ENCODE measurements at places on chromosomes 1 and 21.

DNA sequence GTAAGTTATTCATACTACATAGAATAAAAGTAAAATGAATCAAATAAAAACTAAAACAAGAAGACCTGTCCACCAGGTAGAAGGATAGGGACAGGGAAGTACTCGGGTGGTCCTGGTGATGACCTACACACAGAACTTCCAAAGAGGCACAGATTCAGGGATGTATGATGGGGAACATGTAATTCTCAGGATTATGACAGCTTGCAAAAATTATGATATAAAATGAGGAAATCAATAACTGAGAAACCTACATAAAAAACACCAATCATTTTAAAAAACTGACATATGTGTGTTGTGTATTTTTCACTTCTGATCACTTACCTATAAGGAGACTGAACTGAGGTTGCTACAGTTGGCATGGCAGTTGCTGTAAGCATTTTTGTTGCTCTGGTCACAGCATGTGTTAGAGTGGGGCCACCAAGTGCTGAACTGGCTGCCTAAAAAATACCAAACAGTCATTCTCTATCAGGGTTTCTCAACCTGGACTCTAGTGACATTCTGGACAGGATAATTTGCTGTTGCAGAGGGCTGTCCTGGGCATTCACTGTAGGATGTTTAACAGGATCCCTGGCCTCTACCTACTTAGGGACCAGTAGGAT, 73.8 kb downstream of the USP24 start:
- no peak for DNase-seq

DNA sequence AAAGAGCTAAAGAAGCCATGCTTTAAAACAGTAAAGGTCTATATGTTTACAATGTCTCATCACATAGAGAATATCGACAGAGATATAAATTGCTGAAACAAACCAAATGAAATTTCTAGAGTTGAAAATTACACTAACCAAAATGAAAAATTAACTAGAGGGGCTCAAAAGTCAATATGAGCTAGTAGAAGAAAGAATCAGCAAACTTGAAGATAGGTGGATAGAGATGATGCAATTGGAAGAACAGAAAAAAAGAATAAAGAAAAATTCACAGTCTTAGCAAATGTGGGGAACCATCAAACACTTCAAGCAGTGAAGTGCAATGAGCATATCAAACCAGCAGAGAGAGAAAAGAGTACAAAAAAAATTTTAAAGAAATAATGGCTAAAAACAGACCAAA, 24.1 kb upstream of the DSCAM start:
- no peak for DNase-seq

GRCh38 chr1:153778051-153778823, 3.0 kb downstream of the SLC27A3 start:
- DNase-seq: no peak

- no peak for DNase-seq
Measured at GRCh38 chr1:173015629-173016028, 35.1 kb downstream of the TNFSF18 start.

GRCh38 chr1:110412576-110412975, 5.1 kb upstream of the LAMTOR5 start:
- DNase-seq: peak; percentile 86

DNA sequence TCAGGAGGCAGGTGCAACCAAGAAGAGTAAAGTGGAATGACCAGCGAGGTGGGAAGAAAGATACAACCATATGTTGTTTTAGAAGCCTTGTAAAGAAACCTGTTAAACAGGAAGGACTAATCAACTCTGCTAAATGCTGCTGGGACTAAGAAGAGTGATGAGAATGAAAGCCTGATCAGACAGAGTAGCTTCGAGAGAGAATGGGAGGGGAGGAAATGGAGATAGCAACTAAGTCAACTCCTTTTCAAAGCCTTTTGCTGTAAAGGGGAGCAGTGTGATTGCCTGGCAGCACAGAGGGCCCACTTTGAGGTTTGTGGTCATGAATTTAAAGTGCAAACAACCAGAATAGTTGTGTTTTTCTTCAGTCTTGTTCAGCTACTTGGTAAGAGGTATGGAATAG, 31.4 kb downstream of the SLC30A7 start:
- no peak for DNase-seq

GRCh38 chr1:55289042-55289441, 73.9 kb upstream of the USP24 start:
- DNase-seq: no peak

- DNase-seq: peak; percentile 52
Measured at GRCh38 chr21:37370152-37371040, 3.8 kb downstream of the DYRK1A start.

DNA sequence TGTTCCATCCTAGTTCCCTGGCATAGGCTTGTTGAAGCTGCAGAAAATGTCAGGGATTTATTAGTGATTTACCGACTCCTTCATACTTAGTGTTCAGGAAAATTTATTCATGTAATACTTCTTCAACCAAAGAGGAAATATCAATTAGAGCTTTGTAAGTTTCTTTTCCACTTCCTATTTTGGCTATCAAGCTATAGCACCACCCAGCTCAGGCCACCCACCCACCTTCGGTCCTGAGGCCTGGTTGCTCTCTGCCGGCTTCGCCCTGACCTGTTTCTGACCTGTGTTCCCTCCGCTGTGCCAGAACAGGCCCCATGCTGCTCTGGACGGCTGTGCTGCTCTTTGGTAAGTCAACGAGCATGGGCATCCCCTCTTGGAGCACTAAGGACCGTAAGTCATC, at the start of gene FCRL6:
TSS of gene FCRL6 (plus strand) at position 250 of the 400 bp plus-strand sequence. CDS start at position 315, 65 bp downstream.
- no peak for DNase-seq

DNA sequence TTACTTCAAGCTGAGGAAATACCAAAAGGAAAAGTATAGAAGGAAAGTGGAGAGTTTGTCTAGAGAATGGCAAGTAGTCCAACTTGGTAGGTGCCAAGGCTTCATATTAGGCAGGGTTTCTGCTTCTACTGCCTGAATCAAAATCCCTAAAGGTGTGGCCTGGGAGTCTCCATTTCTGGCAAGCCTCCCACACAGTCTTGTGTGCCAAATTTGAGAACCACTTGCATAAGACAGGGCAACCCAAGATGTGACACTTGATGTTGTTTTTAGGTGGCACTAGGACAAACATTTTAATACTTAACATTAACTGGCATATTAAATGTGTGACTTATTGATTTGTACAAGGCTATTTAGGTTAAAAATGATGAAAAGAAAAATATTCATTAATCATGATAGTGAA, 60.1 kb downstream of the ATG4C start:
- DNase-seq: no peak

DNA sequence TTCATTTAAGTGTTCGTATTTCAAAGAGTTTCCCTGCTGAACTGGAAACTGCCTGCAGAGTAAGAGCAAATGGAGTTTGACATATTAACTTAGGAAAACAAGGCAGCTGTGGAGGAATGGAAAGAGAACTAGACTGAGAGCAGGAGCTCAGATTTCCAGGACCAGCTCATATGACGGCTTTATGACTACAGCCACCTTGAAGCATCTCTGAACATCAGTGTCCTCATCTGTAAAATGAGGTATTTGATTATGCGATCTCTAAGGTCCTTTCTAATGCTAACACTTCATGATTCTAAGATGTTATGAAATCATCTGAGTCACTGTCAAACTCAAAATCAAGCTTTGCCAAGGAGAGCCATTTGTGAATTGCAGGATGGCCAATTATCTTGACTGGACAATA, 112.3 kb downstream of the PRRX1 start:
- no peak for DNase-seq

DNA sequence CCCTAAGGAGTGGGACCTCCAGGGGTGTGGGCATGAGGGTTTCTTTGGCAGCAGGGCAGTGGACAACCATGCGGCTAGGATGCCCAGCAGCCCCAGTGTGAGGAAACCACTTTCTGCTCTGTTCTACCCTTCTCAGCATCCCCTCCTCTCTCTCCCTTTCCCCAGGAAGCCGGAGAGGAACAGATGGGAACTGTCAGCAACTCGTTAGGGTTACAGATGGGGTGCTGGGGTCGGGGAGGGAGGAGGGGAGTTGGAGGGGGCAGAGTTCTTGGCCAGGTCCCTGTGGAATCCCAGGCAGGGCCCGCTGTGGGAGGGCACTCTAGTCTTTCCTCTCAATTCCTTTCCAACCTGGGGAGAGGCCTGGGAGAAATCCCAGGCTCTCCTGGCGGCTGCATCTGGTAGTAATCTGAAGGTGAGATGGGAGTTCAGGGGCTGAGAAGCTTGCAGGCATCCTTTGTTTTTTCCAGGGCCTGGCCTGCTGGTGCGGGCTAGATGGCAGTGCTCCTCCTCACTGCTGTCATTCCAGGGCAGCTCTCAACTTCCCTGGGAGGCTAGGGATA, 93.9 kb upstream of the CSF3R start:
- DNase-seq: no peak
